ENCODE measurements at places on chromosomes 16 and 17.

- no peak for DNase-seq
Observed at GRCh38 chr16:31371619-31372484, 16.9 kb downstream of the ITGAX start.

- no peak for DNase-seq
Observed at GRCh38 chr17:32930512-32930911, 2.6 kb downstream of the TMEM98 start.

- DNase-seq: no peak
Observed at GRCh38 chr16:85213926-85214675, 101.8 kb upstream of the CIBAR2 start.

DNA sequence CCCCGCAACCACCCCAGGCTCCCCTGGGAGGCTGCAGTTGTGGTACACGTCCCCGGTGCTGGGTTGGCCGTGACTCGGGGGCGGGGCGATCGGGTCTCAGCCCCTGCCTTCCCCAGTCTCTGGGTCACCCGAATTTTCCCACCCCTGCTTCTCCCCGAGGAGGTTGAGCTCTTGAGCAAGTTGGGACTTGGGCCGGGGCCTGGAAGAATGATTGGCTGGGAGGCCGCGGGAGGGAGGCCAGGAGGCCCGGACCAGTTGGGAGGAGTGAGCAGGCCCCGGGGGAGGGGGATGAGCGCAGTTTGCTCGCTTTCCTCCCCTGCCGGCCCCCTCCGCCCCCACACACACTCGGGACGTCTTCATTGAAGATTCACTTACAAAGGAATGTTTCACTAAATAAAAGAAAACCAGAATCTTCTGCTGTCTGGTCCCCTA is 4.5 kb upstream of the HEXIM1 start:
- no peak for DNase-seq

- DNase-seq: no peak
Observed at GRCh38 chr17:32157225-32157624, 14.9 kb downstream of the RHOT1 start.

- no peak for DNase-seq
Observed at GRCh38 chr17:80316927-80317705, 56.5 kb downstream of the RNF213 start.

DNA sequence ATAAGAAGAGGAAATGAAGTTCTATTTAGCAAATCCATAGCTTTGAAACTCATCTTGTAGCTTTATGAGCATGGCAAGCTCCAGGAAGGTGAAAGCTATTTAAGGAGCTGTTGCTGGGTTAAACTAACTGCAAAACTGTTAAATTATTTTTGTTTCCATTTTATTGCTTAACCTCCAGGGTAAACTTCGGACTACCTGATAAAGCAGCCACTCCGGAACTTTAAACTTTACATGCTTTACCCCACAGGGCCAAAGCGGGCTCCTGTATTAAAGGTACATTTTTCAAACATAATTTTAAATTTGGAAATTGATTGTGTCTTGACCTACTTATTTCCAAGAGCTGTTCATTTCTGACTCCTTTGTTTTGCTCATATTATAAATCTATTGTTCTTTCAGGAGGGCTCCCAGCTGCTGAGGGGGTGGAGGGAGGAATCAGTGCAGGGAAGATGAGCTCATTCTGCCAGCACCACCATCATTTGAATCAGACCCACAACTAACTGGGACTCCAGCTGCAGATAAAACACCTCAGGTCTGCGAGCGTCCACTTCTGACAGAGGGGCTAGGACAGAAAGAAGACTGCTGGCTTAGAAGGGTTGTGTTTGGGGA is 157.9 kb downstream of the IRX3 start:
- DNase-seq: no peak

DNA sequence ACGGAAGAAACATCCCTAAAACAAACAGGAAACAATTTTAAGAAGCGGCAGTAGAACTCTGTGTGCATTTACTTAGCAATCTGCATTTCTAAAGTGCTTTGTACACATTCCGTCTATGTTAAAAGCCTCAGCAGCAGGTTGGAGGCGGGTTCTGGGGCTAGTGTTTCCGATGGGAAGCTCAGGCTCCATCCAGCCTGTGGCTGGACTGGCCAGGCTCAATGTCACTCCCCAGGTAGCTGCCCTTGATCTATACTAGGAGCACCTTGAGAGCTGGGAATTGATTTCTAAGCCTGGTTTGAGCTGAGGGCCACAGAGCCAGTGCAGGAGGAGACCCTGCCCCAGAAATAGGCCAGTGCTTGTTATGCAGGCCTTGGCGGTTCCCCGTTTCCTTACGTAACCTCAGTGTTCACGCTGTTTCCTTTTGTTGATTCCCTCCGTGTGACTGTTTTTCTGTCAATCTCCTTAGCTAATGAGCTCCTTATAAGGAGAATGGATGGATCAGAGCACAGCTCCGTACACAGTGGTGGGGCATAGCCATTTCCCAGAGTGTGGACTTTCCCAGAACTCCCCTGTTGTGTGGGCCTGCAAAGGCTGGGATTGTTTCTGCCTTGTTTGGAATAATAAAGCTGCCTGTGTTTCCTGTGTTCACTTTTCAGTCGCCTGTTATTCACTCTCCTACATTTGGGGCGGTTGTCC is 21.4 kb downstream of the ADORA2B start:
- DNase-seq: no peak

DNA sequence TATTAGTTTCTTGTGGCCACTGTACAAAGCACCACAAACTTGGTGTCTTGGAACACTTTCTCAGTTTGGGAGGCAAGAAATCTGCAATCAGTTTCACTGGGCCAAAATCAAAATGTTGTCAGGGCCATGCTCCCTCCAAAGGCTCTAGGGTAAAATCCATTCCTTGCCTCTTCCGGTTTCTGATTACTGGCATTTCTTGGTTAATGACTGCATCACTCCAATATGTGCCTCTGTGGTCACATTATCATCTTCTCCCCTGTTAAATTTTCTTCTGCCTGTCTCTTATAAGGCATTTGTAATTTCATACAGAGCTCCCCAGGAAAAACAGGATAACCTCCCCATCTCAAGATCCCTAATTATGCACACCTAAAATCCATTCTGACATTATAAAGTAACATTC is 34.8 kb downstream of the ZNF287 start:
- DNase-seq: no peak

DNA sequence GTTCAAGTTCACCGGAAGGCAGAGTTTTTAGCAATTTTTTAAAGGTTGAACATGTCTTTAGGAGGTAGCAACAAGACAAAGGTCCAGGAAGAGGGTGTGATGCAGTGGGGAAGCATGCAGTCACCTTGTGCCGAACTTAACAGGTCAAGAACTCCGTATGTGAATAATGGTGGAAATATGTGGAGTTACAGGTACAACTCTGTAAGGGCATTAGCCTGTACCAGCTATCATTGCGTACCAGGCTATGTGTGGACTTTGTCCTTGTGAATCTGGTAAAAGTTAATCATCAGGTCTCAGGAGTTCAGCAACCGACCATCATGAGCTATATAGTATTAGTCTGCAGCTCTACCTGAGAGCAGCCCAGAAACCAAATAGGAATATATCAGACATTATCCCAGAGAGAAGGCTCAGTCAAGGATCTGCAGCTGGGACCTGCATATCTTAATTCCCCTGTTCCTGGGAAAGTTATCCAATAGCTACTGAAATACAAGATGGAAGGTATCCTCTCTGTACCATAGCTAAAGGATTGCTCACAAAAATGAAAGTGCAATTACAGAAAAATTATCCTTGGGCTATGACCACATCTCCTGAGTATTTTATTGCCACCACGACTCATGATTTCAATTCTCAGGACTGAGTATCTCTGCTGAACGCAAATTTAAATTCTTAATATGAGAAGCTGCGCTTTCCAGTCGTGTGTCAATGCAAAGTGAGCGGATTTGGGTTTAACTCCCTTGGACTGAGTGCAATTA is 469.3 kb downstream of the CDH13 start:
- no peak for DNase-seq

GRCh38 chr16:2176047-2176446 is 20.4 kb downstream of the CASKIN1 start:
- no peak for DNase-seq

GRCh38 chr17:39841134-39841683 is 22.9 kb downstream of the IKZF3 start:
- no peak for DNase-seq

- no peak for DNase-seq
Observed at GRCh38 chr16:11262915-11263314, 6.2 kb downstream of the TNP2 start.

DNA sequence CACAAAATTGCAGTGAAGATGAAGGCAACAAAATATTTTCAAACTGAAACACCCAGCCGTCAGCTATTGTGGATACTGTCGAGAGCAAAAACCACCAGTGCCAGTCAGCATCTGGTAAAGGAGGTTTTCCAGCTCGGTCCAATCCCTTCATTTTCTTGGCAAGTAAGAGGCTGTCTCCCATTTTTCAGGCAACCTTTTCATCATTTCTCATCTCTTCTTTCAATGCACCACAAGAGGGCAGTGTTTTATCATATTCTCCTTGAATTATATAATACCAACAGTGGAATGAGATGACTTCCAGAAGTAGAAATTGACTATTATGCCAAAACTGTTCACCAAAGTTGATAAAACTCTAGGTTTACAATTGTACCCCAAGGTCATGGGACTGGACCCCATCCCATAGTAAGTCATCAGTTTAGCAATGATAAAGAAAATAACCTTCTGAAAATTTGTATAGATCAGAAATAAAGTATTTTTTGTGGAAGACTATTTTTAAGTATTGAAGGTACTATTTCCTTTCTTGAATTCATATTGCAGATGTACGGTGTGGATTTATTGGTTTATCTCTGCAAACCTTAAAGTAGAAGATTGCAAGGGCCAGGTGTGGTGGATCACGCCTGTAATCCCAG is 16.8 kb downstream of the NQO1 start:
- DNase-seq: no peak

DNA sequence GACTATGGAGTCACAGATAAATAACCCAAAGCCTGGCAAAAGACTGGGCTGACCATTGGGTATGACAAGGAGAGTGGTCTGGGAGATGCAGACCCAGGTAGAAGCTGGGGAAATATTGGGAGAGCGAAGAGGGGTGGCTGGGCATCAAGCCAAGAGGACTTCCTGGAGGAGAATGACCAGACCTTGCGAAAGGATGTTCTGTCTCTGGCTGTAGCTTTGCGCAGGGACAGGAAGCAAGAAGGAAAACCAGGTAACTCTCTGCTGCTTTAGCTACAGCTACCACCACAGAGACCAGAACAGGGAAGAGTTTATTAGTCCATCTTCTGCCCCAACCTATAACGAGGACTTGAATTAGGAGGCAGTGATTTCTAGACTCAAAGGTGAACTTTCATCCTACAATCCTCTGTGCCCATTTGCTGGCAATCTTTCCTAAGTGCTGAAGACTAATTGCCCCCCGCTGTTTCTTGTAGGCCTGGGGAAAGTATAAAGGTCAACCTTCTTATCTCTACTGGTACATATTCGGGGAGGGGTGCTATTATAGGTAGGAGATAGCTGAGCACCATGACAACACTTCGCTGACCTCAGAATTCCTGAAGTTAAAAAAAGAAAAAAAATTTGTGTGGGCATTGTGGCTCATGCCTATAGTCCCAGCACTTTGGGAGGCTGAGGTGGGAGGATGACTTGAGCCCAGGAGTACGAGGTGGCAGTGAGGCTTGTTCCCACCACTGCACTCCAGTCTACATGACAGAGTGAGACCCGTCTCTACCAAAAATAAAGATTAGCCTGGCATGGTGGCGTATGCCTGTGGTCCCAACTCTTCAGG is 19.1 kb upstream of the KIFC3 start:
- DNase-seq: no peak

DNA sequence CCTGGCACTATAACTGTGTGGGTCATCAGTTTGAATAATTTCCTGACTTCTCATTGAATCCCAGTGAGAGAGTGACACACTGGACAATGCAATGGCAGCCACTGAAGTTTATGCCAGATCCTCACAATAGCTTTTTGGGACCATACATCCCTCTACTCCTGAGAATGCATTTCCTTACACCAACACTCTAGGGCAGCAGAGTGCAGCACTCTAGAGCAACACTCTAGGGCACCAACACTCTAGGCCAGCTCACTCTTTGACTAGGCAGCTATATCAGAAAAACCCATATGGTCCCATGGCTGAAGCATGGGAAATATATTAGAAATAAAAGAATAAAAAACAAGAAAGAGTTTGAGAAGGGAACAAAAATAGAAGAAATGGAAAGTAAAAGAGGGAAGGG is 309.2 kb downstream of the MAP2K6 start:
- DNase-seq: no peak

DNA sequence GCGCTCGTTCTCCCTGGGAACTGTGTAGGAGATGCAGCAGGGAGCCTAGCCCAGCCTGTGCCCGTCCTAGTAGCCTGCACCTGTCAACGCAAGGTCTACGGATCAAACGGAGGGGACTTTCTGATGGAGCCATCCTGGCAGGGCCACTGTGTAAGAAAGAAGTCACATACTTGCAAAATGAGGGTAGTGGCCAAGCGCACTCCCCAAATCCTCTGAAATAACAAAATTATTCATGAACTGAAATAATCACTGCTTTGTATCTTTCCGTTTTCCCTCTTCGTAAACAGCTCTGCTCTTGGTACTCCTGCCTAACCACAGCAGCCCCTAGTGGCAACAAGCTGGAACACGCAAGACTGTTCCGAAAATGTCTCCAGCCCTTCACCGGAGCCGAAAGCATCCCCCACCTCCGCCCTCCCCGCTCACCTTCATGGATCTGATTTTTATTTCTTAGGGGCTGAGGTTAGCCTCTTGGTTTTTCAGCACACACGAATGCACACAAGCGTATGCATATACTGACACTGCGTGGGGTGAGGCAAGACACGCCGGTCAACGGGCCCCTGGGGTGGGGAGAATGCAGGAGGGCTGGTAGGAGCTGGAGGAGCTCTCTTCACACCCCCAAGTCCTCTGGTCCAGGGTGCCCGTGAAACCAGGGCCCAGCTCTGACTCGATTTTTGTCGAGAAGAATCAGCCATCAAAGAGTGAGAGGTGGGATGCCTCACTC is 100.8 kb downstream of the ABCC12 start:
- DNase-seq: no peak

- DNase-seq: no peak
Observed at GRCh38 chr16:57472665-57473060, 10.2 kb downstream of the POLR2C start.

DNA sequence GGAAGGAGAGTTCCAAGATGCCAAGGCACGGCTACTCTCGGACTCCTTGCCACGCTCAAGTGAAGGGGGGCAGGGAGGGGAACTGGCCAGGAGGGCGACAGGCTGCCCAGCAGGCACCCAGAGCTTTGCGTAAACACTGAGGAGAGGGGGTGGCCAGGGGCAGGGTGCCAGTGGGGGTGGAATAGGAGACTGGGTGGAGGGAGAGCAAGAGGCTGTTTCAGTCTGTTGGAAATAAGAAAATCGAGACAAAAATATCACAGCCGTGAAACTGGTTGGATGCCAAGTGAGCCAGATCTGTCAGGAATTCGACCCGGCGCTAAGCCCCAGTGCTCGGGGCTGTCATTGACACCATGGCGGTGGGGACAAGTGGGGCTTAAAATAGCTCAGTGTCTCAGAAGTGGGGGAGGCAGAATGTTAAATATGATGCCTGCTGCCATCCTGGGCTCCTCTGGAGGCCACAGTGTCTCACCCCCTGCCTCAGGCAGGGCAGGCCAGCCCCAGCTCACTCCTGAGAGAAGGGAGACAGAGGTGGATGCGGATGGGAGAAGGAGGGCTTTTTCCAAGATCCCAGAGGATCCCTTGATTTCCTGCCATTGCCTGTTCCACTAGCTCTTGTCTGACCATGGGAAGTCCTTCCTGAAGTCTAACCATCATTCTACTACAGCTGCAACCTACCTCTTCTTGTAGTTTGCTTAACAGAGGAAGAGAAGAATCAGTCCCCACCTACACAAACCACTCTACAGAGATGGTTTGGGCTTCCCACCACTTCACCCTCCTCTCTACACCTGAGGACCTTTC is 9.5 kb downstream of the PNMT start:
- no peak for DNase-seq
